ENCODE measurements at places on chromosomes 16 and 17.

DNA sequence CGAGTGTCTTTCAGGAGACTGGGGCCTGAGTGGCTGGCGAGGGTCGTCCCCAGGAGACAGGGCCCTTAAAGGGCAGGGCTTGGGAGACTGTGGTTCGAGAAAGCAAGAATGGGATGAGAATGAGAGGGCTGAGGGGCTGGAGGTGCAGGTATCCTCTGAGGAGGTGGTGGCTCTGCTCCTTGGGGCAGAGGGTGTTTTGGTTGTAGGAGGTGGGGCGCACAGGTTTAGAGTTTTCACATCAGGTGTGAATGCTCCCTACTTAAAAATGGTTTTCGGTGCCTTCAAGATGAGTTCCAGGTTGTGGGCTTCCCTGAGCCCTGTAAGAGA, 430 bp downstream of the BCAS3 start:
- no peak for DNase-seq

DNA sequence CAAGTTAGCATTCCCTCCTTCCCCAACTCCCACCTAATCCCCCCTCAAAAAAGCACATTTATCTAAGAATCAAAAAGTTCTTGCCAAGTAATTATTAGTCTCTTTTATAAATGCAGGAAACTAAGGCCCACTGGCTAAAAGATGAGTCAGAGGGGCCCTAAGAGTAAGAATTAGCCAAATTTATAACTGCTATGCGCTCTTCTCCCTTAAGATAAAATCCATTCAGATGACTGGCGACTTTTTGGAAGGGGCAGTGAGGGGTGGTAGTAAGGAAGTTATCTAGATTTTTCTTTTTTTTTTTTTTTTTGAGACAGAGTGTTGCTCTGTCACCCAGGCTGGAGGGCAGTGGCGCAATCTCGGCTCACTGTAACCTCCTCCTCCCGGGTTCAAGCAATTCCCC, 17.1 kb downstream of the ZNF652 start:
- no peak for DNase-seq

DNA sequence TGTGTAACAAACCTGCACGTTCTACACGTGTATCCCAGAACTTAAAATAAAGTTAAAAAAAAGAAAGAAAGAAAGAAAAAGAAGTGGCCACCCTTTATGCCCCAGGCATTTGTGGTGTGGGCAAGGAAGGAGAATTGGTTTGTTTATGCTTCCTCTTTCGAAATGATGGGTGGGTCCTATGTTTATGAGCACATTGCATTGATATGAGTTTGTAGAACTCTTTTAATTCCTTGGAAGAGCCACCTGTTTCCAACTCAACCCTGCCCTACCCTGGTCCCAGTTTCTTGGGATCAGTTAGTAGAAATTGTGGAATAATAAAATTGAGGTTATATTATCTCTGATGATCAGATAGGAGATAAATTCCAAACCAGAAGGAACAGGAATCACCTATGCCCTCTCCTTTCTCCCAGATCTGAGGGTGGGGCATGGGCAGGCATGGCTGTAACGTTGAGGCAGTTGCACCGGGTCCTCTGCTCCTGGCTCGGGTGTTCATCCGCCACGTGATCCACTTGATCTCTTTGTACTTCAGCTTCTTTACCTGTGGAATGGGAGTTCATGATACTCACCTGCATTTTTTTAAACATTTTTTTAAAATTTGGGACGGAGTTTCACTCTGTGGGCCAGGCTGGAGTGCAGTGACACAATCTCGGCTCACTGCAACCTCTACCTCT, 15.9 kb downstream of the CHAD start:
- DNase-seq = no peak

DNA sequence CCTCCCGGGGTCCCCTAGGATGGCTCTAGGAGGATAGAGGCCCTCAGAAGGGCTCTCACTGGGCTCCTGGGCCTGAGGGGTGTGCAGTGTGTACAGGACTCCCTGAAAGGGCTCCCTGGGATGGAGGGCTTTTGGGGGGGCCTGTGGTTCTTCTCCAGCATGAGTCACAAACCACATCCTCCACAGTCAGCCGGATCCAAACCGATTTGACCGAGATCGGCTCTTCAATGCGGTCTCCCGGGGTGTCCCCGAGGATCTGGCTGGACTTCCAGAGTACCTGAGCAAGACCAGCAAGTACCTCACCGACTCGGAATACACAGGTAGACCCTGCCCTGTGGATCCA, 4.5 kb downstream of the TRPV2 start:
- DNase-seq = peak; percentile 91

DNA sequence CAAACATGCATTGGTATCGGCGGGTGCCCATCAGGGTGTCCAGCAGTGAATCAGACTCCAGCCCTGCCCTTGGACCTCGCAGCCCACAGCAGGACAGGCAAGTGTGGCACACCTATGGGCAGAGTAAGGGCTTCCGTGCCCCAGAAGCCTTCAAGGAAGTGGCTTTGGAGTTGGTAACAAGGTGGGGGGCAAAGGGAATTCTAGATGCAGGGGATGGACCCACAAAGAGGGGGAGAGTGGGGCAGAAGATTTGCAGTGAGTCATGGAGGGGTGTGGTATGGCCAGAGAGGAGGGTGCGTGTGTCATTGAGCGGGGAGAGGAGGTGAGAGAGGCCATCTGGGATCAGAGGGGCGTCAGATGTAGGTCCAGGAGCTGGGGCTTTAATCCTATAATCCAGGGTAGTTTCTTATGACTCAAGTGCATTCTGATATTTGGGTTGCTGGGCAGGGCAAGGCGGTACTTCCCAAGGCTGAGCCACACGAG, 8.5 kb upstream of the SPNS2 start:
- DNase-seq = no peak

Data from fibroblast of upper back skin (primary cell).